HAP-1 (cell line): ENCODE measurements at places on chromosomes 1 and 21.

DNA sequence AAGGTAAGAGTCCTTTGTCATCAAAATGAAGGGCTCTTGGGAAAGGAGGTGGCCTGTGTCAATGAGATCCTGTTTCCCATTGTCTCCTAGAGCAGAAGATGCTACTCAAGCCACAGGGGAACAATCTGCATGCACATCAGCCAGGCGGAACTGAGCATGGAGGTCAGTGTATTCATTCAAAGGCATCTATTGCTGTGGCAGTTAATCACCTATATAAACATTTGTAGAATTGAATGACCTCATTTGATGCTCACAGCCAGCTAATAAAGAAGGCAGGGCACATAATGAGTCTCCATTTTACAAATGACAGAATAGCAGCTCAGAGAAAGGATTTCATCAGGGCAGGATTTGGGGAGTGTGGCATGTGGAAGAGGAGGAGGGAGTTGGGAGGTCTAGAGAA is 5.7 kb upstream of the FYB2 start:
- DNase-seq, result no peak

- DNase-seq, result no peak
These were observed 1.7 kb upstream of the LRRC52 start for GRCh38 chr1:165542015-165542631.

GRCh38 chr21:43631411-43632107 is 27.7 kb downstream of the HSF2BP start:
- no peak for DNase-seq

GRCh38 chr1:199522338-199522737 is 505.2 kb upstream of the NR5A2 start:
- no peak for DNase-seq

DNA sequence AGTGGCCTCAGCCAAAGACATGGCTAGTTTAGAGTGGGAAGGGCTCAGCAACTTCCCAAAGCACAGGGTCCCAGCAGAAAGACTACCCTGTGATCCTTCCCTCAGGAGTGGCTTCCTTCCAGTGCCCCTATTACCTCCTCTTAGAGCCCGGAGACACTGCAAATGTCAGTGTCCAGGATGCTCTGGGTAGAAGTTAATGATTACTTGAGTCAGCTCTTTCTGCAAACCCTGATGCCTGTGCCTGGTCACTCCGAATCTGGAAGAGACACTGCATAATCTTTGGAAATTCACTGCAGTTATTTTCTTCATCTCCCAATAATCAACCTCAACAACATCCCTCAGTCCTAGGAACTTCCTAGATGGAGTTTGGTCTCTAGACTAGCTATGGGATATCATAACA is 27.2 kb upstream of the MGST3 start:
- no peak for DNase-seq

DNA sequence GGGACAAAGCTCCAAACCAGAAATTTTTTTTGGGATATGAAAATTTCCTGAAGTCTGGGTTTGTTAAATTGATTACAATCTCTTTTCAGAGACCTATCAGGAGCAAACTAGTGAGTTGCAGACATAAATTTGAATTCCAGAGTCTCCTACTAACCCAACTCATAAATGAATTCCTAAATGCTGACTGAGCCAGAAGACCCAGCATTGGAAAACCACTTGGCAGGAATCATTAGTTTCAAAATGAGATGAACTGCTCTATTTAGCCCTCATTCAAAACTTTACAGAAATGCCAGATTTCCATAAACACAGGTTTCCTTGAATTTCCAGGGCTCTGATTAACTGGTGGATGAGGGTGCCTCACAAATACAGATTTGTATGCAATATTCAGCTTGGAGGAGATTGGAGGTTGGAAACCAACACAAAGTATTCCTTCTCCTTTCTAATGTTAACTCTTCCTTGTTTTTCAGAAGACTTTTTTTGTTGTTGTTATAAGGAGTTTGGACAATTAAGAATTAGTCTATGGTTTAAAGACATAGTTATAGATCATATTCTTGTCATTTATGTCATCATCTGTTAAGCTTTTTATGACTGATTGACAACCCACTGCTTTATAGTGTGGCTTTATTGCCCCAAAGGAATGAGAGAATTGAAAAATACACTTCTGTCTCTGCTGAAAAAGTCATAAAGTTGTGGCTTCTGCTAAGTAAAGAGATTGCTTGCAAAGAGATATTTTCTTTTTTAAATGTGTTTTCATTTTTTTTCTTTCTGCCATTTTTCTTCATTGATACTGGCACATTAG is 222.8 kb downstream of the HLX start:
- DNase-seq, result no peak

DNA sequence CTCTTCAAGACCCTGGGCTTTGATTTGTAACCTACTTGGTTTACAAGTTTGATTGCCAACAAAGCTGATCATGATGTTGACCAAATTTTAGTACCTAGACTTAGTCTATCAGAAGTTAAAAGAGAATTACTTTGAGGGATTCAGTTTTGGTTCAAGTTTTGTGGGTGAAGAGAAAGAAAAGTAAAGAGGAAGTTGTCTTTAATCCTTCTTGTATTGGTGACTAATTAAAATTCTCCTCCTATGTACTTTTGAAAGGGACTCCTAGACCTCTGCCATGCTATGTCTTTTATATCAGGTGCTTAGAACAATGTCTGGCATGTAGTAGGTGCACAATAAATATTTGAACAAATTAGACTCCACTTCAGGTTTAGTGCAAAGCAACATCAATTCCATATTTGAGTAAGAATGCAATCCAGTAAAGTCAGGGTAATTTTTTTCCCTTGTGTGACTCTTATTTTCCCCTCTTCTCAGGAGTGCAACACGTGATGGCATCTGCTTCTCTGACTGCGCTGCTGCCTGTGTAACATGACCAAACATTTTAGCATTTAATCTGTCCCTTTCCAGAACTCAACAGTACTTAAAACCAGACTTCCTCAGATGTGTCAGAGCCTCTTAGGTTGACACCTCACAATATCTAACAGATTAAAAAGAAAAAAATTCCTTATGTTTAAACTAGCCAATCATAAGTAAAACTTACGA is 41.1 kb upstream of the KCNQ4 start:
- no peak for DNase-seq

DNA sequence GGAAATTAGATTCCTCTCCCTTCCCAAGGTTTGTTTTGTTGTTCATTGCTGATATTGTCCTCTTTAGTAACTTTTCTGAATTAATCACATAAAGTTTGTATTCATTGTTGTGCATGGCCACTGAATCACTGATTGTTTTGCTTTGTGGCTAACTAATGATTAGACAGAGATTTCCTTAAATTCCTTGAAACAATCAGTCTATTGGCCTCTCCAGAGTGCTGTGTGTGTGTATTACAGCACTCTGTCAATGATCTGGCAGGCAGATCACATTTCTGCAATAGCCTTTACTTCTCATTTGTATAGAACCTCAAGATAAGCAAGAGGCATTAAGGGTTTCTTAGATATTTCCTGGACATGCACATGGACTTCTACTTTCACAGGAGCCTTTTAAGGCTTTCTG is 78.6 kb downstream of the DUSP10 start:
- DNase-seq, result no peak

- DNase-seq, result peak; percentile 12
These were observed 742 bp upstream of the HSPA13 start for GRCh38 chr21:14383596-14384180.
